ENCODE measurements at places on chromosomes 12 and 14.

DNA sequence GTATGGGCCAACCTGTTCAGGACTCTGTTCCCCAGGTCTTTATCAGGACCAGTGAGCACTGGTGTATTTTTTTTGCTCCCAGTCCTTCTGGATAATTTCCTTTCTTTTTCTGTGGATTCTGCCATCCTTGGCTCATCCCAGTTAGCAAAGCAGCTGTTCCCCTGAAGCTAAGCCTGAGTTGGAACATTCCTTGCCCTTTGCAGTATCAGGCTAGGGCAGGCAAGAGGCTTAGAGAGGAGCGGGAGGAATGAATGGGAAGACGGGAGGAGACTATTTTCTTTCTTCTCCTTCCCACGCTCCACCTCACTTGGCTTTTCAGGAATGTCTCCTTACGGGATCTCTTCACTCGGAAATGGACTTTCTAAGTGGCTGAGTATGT is 29.2 kb downstream of the ERG28 start:
- no peak for DNase-seq

- no peak for DNase-seq
Observed at GRCh38 chr12:100337727-100338126, 19.1 kb upstream of the SLC17A8 start.

DNA sequence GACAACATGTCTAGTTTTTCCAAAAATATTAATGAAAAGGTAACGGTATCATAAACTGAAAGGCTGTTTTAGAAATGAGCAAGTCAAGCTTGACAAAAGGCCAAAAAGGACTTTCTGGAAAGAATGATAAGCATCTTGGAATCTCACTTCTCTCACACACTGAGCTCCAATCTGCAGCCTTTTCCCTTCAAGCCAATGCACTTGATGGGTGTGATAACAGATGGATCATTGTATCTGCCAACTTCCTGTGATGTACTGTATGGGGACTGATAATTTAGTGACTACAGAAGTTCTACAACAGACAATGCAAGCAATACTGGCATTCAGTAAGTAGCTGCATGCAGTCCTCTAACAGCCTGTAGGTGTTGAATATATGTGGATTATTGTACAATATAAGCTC is 147.1 kb downstream of the MED13L start:
- DNase-seq, result no peak

- DNase-seq, result no peak
Observed at GRCh38 chr14:31243860-31244259, 36.3 kb upstream of the HECTD1 start.

GRCh38 chr12:42648061-42648460 is 58.5 kb upstream of the PRICKLE1 start:
- no peak for DNase-seq

DNA sequence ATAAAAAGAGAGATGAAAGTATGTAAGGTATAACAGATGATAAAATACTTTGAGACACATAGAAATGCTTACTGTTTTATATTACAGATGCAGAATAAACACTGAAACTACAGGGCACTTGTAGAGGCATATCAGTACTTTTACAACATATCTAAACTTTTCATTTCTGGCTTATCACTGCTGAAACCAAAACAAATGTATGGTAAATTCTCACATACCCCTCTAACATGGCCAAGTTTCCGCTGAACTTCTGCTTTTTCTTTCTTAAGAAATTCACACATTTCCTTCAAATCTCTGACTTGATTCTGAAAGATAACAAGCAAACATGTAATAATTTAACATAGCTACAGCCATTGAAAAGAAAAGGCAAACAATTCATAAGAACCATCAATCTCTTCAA is 33.3 kb upstream of the C12orf50 start:
- no peak for DNase-seq

DNA sequence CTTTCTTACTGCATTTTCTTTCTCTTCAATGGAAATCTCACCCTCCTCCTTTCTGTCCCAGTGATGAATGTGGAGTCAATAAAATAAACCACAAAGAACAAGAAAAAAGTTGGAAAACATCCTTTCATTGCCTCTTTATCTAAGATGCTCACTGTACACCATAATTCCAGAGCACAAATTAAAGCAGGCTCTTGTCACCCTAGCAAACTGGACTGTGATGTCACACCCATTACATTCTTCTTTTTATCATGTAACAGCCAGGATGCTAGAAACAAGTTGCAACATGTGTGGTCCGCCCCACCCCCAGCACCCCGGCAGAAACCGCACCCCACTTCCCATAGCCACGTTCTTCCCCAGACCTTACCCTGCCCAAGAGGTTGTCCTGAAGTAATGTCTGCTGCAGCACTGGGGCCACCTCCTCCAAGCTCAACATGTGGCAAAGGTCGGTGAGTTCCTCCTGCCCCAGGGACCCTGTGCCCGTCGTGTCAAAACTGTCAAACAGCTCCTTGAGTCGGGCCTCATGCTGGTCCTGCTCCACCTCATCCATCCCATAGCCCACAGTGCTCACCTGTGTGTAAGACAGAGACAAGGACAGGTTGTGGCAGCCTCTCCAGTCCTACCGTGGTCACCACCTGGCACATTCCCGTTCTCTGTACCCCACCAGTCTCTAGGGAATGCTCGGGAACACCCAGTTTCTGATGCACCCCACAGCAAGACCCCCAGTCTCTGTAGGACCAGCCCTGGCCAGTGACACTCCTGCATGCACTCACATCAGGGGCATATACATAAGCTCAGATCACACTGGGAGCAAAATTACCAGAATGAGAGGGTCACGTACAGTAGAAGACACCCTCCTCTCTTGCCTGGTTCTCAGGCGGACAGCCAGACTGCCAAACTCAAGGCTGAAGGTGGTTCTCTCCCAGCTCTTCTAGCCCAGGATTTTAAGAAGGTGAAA is 9.2 kb downstream of the NIN start:
- no peak for DNase-seq

- peak; percentile 8 for DNase-seq
Observed at GRCh38 chr14:25431211-25432076, 381.5 kb upstream of the STXBP6 start.
